BJ (cell line): ENCODE measurements at places on chromosomes 12 and 14.

DNA sequence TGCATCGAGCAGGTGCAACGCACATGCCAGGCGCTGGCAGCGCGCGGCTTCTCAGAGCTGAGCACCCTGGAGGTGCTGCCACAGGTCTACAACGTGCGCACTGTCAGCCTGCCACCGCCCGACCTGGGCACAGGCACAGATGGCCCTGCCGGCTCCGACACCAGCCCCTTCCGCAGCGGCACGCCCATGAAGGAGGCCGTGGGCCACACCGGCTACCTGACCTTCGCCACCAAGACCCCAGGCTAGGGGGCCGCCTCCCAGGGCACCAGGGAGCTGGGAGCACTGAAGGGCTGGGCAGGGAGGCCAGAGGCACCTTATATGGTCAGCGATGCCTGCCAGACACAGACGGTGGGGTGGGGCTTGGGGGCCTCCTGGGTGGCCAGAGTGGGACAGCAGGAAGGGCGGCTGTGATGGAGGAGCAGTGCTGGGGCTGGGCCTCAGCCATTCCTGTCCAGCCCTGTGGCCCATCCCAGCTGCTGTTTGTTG is 5.6 kb downstream of the TRMT61A start:
- no peak for DNase-seq

GRCh38 chr14:68015356-68016254 is 196.0 kb downstream of the RAD51B start:
- no peak for DNase-seq

DNA sequence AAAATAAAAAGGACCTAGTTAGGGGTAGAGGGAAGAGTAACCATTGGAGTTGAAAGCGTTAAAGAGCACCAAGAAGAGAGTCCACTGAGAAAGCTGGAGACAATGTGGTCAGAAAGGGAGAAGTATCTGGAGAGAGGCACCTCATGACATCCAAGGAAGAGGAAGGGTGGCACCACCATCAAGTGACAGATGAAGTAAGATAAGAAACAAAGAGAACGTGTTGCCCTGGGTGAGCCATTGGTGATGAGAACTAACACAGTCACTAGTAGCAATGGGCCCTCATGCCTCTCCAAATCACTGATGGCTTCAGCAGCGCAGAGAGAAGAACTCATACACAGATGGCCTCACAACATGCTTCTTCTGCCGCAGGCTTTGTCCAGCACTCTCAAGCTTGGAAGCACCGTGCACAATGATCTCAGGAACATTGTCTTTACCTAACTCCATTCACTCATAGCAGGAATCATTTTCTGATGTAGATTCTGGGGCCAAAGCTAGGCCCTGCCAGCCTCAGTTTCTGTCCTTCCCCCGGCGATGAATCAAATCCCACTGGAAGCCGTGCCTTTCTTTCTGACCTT is 252.9 kb downstream of the DPF3 start:
- DNase-seq = no peak

GRCh38 chr12:28253161-28253641 is 62.9 kb downstream of the CCDC91 start:
- no peak for DNase-seq

DNA sequence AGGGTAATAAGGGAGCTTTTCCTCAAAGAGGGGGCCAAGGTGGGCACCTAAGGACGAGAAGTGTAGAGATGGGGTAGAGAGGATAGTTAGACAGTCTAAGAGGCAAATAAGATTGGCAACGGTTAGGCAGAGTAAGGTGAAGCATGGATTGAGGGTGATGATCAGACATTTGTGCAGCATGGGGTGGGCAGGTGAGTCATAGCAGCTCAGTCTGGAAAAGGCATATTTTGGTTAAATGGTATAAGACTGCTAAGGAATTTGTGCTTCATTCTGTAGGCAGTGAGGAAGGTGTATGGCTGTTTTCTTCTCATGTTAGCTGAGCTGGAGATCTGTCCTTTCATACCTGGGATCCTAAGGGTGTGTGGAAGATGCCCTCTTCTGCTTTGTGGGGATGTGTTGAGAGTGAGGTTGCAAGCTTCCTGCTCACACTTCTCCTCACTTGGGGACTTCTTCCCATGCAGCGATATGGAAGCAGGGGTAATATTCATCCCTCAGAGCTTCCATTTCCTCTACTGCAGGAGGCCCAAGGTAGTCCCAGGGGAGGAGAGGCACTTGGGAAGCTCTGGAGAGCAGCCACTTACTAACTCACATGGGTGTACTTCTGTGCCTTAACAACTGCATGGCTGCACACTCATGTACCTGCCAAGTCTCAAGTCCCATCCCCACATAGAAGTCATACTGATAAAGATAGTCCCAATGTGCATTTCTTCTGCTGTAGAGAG is 28.9 kb downstream of the GSG1 start:
- DNase-seq = no peak
